Keratinocyte (primary cell): ENCODE measurements at places on chromosomes 5 and 9.

DNA sequence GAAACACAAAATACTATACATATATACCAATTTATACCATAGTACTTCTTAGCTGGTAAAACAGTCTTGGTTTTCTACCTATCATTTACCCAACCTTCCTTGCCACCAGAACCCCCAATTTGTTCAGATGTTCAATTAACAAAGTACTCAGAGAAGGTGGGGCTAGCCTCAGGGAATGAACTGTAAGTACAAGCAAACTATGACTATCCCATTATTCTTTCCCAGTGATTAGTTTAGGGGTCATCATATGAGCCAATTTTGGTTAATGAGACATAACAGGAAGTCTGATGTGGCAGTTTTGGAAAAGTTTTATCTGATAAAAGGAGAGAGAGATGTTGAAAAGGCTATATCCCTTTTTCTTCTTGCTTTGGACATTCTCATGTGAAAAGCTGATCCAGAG lies 125.8 kb downstream of the DTWD2 start:
- DNase-seq, result peak; percentile 61

DNA sequence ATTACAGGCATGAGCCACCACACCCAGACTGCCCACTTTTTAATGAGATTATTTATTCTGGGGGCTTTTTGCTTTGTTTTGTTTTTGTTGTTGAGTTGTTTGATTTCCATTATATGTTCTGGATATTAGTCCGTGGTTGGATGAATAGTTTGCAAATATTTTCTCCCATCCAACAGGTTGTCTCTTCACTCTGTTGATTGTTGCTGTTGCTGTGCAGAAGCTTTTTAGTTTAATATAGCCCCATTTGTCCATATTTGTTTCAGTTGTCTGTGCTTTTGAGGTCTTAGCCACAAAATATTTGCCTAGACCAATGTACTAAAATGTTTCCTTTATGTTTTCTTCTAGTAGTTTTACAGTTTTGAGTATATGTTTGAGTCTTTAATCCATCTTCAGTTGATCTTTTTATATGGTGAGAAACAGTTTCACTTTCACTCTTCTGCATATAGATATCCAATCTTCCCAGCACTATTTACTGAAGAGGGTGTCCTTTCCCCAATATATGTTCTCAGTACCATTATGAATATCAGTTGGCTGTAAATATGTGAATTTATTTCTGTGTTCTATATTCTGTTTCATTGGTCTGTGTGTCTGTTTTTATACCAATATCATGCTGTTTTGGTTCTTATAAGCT lies 30.2 kb upstream of the TBCA start:
- DNase-seq, result no peak

- no peak for DNase-seq
Observed at GRCh38 chr5:71877511-71877910, 158.4 kb downstream of the CARTPT start.

DNA sequence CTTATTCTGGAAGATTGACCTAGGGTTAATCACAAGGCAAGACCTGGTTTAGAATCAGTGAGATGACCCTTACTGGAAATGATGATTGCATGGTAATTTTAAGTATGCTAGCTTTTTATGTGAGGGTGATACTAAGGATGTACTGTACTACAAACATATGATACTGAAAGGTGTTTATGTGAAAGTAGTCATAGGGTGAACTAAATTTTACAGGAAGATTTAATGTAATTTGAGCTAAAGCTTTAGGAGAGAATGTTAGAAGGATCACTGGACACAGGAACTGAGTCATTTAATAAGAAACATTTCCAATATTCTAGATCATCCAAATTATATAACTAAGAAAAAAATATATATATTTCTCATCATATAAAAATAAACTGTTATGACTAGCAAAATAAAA lies 197.2 kb downstream of the COX7C start:
- DNase-seq, result no peak

DNA sequence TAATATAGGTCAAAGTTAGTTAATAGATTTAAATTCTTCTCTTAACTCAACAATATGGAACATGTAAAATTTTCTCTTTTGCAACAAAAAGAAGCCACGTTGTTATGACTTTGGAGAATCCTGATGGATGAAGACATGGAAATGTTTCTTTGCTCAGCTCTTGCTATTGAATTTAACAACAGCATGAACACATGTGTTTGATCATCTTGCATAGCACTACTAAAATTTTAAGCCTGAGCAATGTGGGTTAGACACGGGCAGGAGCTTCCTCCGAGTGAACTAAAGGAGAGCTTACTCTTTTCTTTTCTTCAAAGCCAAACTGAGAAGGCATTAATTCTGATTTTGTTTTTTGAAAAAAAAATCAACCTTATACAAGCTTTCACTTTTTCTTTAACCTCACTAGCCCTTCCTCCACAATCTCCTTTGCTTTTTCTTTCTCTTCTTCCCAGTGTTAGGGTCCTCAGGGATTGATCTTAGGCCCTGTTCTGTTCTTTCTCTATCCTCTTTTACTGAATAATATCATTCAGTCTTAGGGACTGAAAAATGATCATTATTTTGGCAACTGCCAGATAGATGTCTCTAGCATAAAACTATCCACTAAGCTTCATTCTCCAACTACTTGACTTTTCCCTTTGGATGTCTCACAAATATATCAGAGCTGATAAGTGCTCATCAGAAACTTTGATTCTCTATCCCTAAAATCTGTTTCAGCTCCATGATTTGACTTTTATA lies 36.9 kb downstream of the ADAMTS19 start:
- no peak for DNase-seq

GRCh38 chr5:157820593-157821252 lies 38.2 kb downstream of the CLINT1 start:
- DNase-seq, result no peak

GRCh38 chr5:18314192-18314778 lies 680.0 kb downstream of the TAF11L14 start:
- no peak for DNase-seq

DNA sequence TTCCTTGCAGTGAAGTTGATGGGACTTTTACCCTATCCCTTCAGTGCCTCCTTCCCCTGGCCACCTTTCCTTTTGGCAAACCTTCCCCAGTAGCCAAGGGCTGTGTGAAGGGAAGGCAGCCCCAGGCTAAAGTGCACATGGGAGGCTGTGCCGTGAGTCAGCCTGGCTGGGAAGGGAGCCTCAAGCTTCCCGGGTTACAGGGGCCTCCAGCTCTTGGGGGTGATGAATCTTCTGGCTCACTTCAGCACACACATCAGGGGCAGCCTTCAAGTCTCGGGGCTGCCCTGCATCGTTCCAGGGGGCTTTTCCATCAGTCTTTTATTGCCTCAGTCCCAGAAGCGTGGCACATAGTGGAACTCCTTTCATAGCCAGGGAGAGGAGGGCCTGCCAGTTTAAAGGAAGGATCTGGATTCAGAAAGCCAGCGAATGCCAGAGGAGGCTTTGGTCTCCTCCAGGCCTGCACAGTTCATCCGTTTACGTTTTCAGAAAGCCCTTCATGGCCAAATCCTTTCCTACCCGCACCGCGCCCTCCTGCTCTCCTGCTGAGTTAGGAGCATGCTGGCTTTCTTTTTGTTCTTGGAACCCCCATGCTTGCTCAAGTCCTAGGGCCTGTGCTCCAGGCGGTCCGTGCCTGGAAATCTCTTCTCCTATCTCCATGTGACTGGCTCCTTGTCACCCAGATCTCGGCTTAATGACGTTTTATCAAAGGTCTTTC lies 134.8 kb upstream of the KLF4 start:
- peak; percentile 7 for DNase-seq

GRCh38 chr9:35910613-35911359 lies 1.5 kb downstream of the SPAAR start:
- DNase-seq, result no peak

DNA sequence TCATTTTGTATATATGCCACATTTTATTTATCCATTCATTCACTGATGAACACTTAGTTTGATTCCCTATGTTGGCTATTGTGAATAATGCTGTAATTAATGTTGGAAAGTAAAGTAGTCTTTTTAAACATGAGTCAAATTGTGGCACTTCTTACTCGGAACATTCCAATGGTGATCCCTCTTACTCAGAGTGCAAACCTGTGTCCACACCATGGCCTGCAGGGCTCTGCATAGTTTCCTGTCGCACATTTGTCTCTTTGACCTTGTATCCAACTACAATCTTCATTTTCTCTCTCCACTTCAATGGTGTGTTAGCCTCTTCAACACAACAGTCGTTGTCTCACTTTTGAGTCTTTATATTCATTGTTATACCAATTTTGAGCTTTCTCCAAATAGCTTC lies 98.1 kb upstream of the PAPPA start:
- DNase-seq, result no peak

DNA sequence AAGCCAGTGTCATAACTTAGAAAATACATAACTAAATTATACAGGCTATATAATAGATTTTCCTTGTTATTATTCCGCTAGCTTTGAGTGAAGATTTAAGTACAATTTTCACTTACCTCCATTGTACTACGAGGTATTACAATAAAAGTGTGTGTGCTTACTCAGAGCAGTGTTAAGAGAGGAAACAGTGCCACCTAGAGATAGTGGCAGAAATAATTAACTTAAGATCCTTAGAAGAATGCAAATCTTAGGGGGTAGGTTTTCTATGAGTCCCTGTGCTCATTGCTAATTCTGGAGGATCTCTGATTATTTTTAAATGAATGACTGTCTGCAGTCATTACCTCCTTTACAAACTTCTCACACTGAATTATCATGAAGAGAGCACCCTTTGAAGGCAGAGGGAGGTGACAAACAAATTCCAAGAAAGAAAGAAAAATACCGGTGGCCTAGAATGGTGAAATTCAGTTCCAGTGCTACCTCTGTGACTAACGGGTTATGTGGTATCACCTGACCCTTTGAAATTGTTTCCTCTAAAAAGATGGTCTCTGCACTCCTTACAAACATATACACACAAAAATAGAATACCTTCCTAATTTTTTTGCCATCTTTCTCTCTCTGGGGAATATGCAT lies 379.8 kb downstream of the TRIM36 start:
- DNase-seq, result no peak

DNA sequence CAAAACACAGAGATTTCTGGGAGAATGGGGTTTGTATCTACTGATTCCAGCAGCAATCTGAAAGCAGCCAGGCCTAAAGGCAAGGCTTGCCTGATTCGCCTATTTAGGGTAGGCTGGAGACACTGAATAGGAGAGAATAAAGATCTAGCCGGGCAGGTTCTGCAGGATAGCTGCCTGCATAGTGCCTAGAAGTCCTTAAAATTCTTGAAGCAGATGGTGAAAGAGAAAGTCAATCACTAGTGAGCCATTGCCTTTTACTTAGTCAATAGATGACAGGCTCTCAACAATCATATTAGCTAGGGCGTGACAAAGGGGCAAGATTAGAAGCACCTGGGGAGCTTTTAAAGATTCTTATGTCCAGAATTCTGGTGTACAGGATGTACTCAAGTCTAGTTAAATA lies 522.7 kb downstream of the HTR1A start:
- no peak for DNase-seq

DNA sequence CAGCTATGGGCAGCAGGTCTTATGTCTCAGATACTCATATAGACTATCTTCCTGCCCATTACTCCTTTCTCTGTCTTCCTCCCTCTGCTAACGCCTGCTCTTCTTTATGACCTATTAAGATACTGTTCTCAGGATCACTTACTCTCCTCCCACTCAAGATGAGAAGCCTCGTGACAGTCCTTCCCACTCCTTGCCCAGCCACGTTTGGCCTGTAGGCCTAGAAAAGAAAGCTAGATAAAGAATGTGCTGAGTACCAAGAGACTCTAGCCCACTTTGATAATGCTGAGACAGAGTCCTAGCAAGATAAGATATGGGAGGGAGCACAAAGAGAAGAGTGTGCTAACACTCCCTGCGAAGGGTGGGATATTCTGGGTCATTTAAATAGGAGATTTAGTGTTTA lies 6.8 kb upstream of the DENND4C start:
- DNase-seq, result no peak

DNA sequence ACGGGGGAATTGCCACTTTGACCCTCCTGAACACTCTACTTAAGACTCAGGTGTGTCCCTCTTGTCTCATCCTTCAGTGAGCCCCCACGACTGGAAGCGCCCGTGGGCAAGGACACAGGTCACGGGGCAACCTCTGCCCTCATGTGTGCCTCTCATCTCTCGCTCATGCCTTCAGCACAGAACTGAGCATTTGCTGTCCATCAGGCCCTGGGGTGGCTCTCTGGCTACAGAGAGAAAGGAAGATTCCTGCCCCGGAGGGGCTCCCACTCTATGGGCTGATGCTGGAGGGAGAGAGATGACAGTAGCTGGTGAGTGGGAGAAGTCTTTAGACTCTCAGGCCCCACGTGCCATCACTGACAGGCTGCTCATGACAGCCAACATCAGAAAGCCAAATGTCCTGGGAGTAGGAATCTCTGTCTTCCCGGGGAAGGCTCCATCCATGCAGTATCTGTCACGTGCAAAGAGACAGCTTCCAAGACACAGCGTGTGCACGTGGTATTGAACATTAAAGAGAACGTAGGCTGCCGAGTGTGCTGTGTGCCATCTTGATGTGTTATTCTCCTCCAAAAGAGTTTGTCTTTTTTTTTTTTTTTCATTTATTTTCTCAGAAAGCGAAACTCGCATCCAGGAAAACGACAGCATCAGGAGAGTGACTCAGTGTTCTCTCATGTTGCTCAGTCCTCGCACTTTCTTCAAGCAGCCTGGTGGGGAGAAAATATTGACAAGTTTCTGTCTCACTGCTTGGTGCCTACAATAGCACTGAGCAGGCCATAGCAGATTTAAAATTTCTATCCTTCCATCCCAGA lies 190.5 kb downstream of the GAS1 start:
- no peak for DNase-seq

DNA sequence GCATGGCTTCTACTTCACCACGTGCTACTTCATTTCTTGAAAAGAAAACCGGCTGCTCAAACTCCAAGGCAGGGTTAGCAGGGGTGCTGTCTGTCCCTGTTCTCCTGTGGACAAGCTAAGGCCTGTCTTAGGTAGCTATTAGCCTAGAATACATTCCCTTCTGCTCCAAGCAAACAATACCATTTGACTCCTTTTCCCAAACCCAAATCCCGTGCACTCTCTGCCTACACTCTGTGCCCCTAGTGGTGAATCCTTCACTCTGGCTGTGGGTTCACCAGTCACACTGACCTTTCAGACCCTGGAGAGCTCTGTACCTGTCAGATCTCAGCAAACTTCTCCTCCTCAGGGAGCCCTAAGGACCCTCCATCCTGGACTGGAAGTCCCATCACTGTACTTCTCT lies 211.6 kb downstream of the SLIT3 start:
- no peak for DNase-seq

- DNase-seq, result no peak
Observed at GRCh38 chr5:116495786-116496357, 78.8 kb downstream of the SEMA6A start.

DNA sequence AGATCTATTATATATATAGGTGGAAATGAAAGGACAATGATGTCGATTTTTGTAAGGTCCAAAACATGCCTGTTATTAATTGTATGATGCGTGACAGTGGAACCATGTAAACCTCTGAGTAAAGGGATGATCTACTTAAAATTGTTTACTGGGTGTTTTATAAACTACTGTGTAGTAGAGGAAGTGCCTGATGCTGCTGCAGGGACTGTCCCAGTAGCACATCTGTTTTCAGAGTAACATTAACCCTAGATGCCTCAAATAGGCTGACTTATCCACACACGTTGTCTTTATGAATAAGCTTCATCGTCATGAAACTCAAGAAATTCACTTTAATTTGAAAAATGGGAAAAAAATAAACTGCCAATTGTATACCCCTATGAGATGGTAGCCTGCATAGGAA lies 1.7 kb downstream of the CAMK4 start:
- DNase-seq, result no peak
